ENCODE measurements at places on chromosomes 2 and 18. TPM values are rescaled to one million over a fixed set of nuclear protein-coding genes. Genes with fewer than 3 reads are reported as not detected.
A peak's percentile ranks its signal among the peaks of the same experiment; 100 is the strongest.

GRCh38 chr2:45072064-45072861 lies 63.0 kb upstream of the SIX2 start:
- DNase-seq = no peak
- H3K27ac ChIP-seq = no peak overlapping the region
- H3K4me1 ChIP-seq = no peaks in the 10 kb centered on the region
- H3K4me3 ChIP-seq = no peak overlapping the region
- H3K36me3 ChIP-seq = no peaks in the 10 kb centered on the region

DNA sequence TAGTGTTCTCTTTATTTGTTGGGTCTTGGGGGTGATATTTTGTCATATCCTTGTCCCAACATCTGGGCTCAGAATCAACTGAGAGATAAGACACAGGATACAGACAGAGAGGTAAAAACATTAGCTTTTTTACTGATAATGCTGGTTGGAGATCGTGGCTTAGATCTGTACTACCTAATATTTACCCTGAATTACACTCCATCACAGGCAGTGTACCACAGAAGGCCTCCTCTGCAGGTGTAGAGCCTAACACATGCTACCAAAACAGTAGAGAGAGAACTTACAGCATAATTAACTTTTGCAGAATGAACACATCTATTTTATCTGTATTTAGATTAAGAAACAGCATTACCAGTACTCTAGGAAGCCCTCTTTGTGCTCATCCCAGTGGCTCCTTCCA lies 6.8 kb downstream of the AGPS start:
- no peaks in the 10 kb centered on the region for H3K27me3 ChIP-seq
- peaks cover 20% of the 10 kb centered on the region for H3K36me3 ChIP-seq

The PROKR1 gene
- total RNA-seq = not detected

The SLC40A1 gene
- total RNA-seq = 4.1 TPM

The SLC4A5 gene
- total RNA-seq = 6.6 TPM

DNA sequence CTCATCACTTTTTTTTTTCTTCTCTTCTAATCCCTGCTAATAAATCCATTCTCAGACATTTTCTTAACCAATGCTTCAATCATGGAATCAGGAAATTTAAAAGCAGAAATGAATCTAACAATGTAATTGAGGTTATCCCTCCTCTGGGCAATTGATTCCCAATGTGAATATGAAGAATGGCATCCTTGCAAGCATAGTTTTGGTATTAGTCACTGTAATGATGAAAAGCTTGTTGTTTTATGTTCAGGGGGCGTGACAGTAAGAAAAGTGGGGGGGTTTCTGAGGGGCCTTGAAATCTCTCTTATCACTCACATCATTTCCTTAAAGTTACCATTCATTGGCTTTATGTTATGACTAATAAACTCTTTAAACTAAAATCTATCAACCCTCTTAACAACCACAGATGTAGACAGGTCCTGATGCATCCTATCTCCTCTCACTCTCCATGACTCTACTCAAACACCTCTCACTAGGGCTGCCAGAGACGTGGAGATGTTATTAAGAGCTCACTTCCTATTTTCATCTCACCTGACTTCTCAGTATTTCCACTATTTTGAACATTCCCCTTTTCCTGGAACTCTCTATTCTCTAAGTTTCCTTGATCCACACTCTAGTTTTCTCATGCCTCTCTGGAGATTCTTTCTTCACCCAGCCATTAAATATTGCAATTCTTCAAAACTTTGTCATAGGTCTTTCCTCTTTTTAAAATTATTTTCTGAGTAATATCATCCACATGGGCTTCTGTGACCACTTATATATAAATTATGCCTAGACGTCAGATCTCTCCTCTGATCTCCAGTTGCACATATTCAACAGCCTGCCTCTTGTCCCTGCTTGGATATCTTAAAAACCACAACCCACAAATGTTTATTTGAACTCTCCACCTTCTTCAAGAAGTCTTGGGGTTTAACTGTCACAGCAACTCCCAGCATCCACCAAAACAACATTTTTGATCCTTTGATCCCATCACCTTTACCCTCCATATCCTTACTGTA lies 332.9 kb downstream of the CDH2 start:
- H3K4me3 ChIP-seq = no peak overlapping the region
- no peaks in the 10 kb centered on the region for H3K36me3 ChIP-seq
- H3K27ac ChIP-seq = no peak overlapping the region
- H3K27me3 ChIP-seq = no peaks in the 10 kb centered on the region
- no peak for DNase-seq

DNA sequence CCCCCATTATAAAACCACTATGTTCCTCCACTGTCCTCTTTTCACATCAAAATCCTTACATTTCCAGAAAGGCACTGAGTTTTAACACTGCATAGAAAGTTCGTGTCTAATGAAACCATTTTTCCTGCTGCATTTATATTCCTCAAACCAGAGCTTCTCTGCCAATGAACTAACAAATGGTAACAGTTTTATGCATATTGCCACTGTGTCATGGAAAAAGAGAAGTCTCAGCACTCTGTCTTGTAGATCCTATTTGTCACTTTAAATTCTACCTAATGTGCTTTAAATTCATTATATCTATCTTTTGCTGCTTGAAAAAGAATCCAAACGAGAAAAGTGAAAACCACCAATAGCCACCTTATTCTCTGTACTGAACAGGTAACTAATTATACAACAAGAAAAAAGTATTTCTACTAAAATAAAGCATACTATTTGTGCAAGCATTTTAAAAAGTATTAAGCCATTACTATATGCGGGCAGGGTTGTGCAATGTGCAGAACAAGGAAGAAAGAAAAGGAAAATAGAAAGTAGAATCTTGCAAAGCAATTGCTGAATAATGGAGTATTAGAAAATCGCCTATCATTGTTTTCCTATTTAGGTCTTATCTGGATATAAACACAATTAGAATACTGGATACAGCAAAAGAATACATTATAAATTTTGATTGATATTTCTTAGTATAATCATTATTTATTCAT lies 328.9 kb downstream of the ZEB2 start:
- no peak overlapping the region for H3K4me3 ChIP-seq
- no peak for DNase-seq
- no peaks in the 10 kb centered on the region for H3K27me3 ChIP-seq
- H3K4me1 ChIP-seq = peaks cover 13% of the 10 kb centered on the region

The FRZB gene
- not detected for total RNA-seq

GRCh38 chr2:56192664-56193305 lies 9.0 kb downstream of the CCDC85A start:
- H3K27me3 ChIP-seq = no peaks in the 10 kb centered on the region
- no peaks in the 10 kb centered on the region for H3K36me3 ChIP-seq
- no peak overlapping the region for H3K4me3 ChIP-seq

The RGPD4 gene
- 0.31 TPM for total RNA-seq

The TACR1 gene
- total RNA-seq = not detected

DNA sequence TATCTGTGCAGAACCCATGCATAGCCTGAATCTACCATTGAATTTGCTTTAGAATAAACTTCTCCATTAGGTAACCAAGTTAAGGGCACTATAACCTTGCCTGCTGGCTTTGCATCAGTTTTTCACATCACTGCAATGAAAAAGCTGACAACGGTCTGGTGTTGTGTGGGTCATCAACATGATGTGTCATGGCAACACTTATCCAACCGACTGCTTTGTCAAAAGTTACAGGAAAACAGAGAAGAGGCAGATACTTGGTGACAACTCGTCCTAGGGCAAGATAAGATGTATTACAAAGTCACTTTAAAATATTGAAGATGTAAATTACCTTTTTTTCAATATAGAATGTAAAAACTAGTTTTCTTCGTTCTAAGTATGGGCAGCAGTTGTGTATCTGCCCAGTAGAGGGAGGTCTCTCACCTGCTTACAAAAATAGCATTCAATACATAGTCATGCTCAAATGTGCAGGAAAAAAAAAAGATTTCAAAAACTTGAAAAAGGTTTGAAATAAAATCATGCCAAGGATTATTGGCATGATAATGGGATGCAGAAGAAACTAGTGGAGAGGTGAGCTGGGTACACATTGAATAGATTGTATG lies 96.3 kb downstream of the EVA1A start:
- no peaks in the 10 kb centered on the region for H3K4me1 ChIP-seq
- no peaks in the 10 kb centered on the region for H3K36me3 ChIP-seq
- no peak overlapping the region for H3K4me3 ChIP-seq
- no peak overlapping the region for H3K27ac ChIP-seq
- peaks cover 16% of the 10 kb centered on the region for H3K27me3 ChIP-seq

GRCh38 chr2:119283873-119284331 lies 60.3 kb downstream of the STEAP3 start:
- no peak for DNase-seq
- H3K36me3 ChIP-seq = no peaks in the 10 kb centered on the region
- no peak overlapping the region for H3K4me3 ChIP-seq
- H3K27me3 ChIP-seq = no peaks in the 10 kb centered on the region
- H3K27ac ChIP-seq = no peak overlapping the region

- H3K27me3 ChIP-seq = no peaks in the 10 kb centered on the region
- no peak overlapping the region for H3K4me3 ChIP-seq
- peaks cover 19% of the 10 kb centered on the region for H3K4me1 ChIP-seq
- peaks cover 18% of the 10 kb centered on the region for H3K36me3 ChIP-seq
- DNase-seq = no peak
- no peak overlapping the region for H3K27ac ChIP-seq
Observed at GRCh38 chr2:27681841-27682240, 18.2 kb downstream of the SLC4A1AP start.

The IL1A gene
- not detected for total RNA-seq

The SCYGR2 gene
- not detected for total RNA-seq

GRCh38 chr2:71253476-71253875 lies 26.6 kb upstream of the PAIP2B start:
- peaks cover 16% of the 10 kb centered on the region for H3K27me3 ChIP-seq
- no peak overlapping the region for H3K4me3 ChIP-seq
- no peak for DNase-seq
- H3K27ac ChIP-seq = no peak overlapping the region

The IL36RN gene
- total RNA-seq = not detected

- no peaks in the 10 kb centered on the region for H3K4me1 ChIP-seq
- no peaks in the 10 kb centered on the region for H3K36me3 ChIP-seq
- no peak overlapping the region for H3K4me3 ChIP-seq
- no peaks in the 10 kb centered on the region for H3K27me3 ChIP-seq
Observed at GRCh38 chr2:198116756-198117155, 312.4 kb downstream of the PLCL1 start.

GRCh38 chr2:121662656-121663055 lies 13.4 kb upstream of the CLASP1 start:
- no peak overlapping the region for H3K27ac ChIP-seq
- H3K36me3 ChIP-seq = peaks cover 12% of the 10 kb centered on the region
- no peaks in the 10 kb centered on the region for H3K4me1 ChIP-seq
- no peaks in the 10 kb centered on the region for H3K27me3 ChIP-seq
- no peak for DNase-seq

GRCh38 chr18:37383846-37384595 lies 181.6 kb downstream of the CELF4 start:
- H3K4me3 ChIP-seq = no peak overlapping the region
- peaks cover 3% of the 10 kb centered on the region for H3K27me3 ChIP-seq
- DNase-seq = no peak

GRCh38 chr2:54613386-54613785 lies 110.1 kb upstream of the EML6 start:
- H3K27ac ChIP-seq = no peak overlapping the region
- no peak overlapping the region for H3K4me3 ChIP-seq
- no peaks in the 10 kb centered on the region for H3K27me3 ChIP-seq
- H3K4me1 ChIP-seq = peaks cover 23% of the 10 kb centered on the region
- DNase-seq = no peak

- no peak for DNase-seq
- H3K36me3 ChIP-seq = peaks cover 67% of the 10 kb centered on the region
- peak overlapping the region; percentile 92 for H3K27ac ChIP-seq
- H3K27me3 ChIP-seq = no peaks in the 10 kb centered on the region
- peaks cover 24% of the 10 kb centered on the region for H3K4me1 ChIP-seq
Observed at GRCh38 chr2:157440404-157441071, 3.4 kb downstream of the CYTIP start.

- H3K27ac ChIP-seq = no peak overlapping the region
Observed at GRCh38 chr2:68465081-68465916, 1.8 kb downstream of the FBXO48 start.

The SP9 gene
- total RNA-seq = not detected

DNA sequence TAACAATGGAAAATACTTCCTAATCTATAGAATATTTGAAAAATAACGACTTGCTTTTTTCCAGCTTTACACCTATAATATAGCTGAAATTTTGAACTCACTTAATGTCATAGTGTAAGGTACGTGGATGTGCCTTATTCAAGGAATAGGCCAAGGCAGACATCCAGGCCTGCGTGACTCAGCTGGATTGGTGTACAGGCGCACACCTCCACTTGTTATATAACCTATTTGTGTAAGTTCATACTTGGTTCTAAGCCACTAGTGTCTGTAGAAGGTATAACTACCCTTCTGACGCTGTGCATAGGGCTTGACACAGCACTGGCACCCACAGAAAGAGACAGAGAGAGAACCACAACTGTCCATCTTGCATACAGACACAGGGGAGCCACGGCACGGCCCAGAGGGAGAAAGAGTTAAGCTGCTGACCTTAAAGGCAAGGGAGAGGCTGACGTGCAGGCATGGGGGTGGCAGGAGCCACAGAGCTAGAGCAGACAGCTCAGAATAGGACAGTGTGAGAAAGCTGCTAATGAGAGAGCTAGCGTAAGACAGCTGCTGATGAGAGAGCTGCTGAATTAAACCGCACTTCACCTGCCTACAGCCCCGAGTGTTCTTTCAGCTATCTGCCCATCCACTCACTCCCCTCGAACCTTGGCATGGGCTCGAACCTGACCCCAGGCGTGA lies 16.1 kb downstream of the CCDC178 start:
- no peaks in the 10 kb centered on the region for H3K27me3 ChIP-seq
- no peak for DNase-seq
- H3K27ac ChIP-seq = no peak overlapping the region
- H3K4me1 ChIP-seq = no peaks in the 10 kb centered on the region

- no peak for DNase-seq
- H3K27me3 ChIP-seq = no peaks in the 10 kb centered on the region
- peaks cover 8% of the 10 kb centered on the region for H3K36me3 ChIP-seq
- no peak overlapping the region for H3K4me3 ChIP-seq
- H3K27ac ChIP-seq = no peak overlapping the region
Observed at GRCh38 chr2:38592951-38593350, 9.8 kb downstream of the HNRNPLL start.

The NIFK gene
- 62.4 TPM for total RNA-seq

DNA sequence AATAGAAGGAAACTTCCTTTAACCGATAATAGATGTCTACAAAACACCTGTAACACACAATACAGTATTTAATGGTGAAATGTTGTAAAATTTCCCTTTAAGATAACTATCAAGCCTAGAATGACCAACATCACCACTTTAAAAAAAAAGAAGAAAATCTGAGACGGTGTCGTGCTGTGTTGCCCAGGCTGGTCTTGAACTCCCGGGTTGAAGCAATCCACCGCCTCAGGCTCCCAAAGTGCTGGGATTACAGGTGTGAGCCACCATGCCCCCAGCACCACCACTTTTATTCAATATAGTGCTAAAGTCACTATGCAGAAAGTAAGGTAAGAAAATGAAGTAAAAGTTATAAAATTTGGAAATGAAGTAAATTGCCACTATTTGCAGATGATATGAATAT lies 96.9 kb downstream of the MYOM1 start:
- H3K36me3 ChIP-seq = peaks cover 8% of the 10 kb centered on the region
- no peak overlapping the region for H3K4me3 ChIP-seq
- no peak overlapping the region for H3K27ac ChIP-seq
- no peaks in the 10 kb centered on the region for H3K4me1 ChIP-seq

GRCh38 chr2:229417176-229417575 lies 146.1 kb upstream of the PID1 start:
- H3K27ac ChIP-seq = no peak overlapping the region
- no peak for DNase-seq
- no peaks in the 10 kb centered on the region for H3K27me3 ChIP-seq
- H3K36me3 ChIP-seq = no peaks in the 10 kb centered on the region

Data from activated naive CD8-positive, alpha-beta T cell treated with anti-CD3 and anti-CD28 coated beads, Interleukin-2, amount 10 ng/mL, durations not matched to agents 7 days and 5 days (primary cell).